ENCODE measurements at places on chromosomes 5 and 9.
A peak's percentile ranks its signal among the peaks of the same experiment; 100 is the strongest.

- no peak for DNase-seq
Measured at GRCh38 chr9:30714389-30714788, 1670.1 kb upstream of the ACO1 start.

DNA sequence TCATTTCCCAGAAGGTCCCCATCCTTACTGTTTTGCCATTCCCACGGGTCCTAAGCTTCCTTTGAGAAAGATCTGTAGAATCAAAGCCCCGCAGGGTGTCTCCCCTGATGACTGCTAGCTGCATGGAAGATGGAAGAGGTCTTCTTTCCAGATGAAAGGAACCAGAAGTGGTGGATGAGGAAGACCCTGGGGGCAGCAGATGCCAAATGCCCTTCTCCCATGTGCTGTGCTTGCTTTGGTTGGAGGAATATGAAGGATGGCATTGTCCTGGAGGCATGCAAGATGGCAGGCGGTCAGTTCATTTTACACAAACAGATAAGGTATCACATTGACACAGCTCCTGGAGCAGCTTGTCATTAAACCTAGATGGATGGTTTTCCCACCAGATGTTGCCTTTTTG, 25.8 kb upstream of the CER1 start:
- DNase-seq, result no peak

DNA sequence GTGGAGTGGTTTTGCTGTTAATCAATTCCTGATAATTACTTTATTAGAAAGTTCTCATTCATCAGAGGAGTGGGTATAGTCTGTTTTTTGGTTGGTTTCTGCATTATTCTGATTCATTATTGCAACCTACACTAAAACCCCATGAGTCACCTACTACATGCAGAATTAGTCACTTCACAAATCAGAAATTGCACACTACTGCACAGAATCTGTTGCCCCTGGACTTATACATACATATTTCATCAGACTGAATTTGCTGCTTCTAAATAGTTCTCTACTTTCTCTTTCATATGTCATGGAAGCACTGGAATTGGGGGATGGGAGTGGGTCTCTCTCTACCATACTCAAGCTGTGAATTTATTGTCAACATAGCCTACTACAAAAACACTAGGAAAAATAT, 585.1 kb downstream of the DNAH5 start:
- no peak for DNase-seq

DNA sequence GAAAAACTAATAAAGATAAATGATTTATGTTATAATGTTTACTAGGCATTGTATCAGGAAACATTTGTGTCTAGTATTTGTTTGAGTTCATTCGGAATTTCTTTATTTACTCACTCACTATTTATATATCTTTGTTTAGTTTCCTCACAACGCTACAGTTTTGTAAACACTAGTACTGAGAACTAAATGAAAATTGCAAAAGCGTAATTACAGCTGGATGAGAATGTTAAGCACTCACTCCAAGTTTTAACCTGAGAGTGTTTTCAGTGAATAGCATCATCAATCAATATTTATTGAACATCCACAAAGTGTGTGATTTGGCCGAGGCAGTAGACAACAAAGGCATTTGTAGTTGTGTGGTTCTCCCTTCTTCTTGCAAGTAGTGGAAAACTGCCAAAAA, 969.6 kb upstream of the DMAC1 start:
- no peak for DNase-seq

DNA sequence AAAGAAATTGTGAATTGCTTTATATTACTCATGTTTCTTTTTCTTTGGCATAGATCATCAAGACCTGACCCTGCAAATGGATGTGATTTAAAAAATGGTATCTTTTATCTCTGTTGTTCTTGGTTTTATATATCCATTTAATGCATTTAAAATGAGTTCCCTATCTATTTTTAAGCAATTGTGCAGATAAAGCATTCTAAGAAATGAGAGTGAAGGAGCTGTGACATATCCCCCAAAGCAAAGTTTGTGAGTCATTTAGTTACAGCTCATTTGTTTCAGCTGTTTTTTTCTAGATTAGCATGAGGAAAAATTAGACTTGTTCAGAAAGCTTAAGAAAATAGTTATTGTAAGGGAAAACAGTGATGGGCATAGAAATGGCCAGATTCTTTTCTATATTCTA, 7.6 kb upstream of the ELOVL7 start:
- no peak for DNase-seq

DNA sequence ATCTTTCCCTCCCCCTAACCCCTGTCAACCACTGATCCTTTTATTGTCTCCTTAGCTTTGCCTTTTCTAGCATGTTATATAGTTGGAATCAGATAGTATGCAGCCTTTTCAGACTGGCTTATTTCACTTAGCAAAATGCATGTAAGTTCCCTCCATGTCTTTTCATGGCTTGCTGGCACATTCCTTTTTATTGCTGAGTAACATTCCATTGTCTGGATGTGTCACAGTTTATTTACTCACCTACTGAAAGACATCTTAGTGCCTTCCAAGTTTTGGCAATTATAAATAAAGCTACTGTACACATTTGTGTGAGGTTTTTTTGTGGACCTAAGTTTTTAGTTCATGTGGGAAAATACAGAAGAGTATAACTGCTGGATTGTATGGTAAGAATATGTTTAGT, 230.1 kb downstream of the PBX3 start:
- no peak for DNase-seq

DNA sequence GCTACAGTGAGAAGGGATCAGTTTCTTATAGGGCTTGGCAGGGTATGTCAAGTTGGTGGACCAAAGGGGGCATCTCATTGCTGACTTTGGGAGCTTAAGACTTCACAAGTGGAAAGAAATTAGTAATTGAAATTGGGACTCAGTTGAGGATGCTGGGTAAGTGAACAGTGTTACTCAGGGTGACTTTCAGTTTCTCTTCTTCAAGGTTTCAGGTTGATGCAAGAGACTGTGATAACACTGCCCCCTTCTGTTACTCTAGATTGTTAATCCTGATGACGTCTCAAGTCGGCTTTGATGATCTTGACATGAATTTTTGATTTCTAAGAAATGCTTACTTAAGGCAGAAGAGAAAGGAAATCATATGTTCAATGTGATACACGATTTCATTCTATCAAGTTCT, 21.3 kb downstream of the KCTD16 start:
- no peak for DNase-seq

DNA sequence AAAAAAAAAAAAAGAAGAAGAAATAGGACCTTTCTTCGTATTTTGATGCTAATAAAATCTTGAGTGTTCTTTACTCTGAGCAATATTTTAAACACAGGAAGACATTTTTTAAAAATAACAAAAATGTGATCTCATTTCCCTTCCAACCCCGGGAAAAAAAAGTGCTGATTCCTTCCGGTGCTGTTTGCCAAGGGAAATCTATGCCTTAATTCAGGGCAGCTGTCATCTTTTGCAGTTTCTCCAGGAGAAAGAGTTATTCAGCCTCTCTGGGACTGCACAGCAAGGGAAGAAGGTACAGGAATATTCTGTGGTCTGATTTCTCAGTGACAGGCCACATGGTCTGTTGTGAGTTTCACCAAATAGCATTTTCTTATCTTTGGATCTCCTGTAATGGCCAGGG, 291.9 kb upstream of the IRX1 start:
- no peak for DNase-seq

- DNase-seq, result no peak
Measured at GRCh38 chr5:6478793-6479192, 30.1 kb downstream of the UBE2QL1 start.

DNA sequence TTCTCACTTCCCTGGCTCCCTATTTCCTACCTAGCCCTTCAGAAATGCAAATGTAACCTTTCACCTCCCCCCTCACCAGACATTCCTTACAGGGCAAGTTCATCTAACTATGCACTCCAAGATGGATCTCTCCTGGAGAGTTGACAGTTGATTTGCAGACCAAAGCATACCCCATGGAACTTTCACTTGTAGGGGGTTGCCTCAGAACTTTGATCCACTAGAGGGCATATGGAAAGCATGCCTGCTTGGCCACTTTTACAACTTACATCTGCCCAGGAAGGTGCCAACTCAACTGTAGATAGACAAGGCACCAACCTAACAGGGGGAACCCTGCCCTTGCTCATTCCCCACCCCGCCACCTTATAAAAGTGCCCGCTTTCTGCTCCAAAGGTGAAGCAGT, 187.8 kb downstream of the NXNL2 start:
- peak; percentile 30 for DNase-seq

All from testis (tissue), 5 donors.